Cardiac muscle cell (in vitro differentiated cells and primary cell): ENCODE measurements at places on chromosomes 6 and 20. TPM values are rescaled to one million over a fixed set of nuclear protein-coding genes. Genes with fewer than 3 reads are reported as not detected.

Gene PKIB
- polyA plus RNA-seq: 71.4 and 85.8 TPM in 2 replicates

Gene SAMD10
- polyA plus RNA-seq: 22.6 and 36.5 TPM in 2 replicates

Gene CCN5
- 0.20 TPM in 1 of 2 replicates, not detected in the other for polyA plus RNA-seq

Gene GJA10
- polyA plus RNA-seq: not detected in 2 replicates

Gene ZBTB46
- 24.1 and 24.5 TPM in 2 replicates for polyA plus RNA-seq

Gene CHRNA4
- polyA plus RNA-seq: not detected in 2 replicates

Gene HIVEP2
- polyA plus RNA-seq: 3.6 and 4.8 TPM in 2 replicates

Gene TMEM63B
- polyA plus RNA-seq: 51.7 and 54.2 TPM in 2 replicates

Gene SLC17A3
- polyA plus RNA-seq: not detected in 2 replicates

Gene ARMH2
- polyA plus RNA-seq: not detected in 2 replicates

Gene SIRT5
- polyA plus RNA-seq: 21.7 and 26.8 TPM in 2 replicates

Gene TMC2
- polyA plus RNA-seq: not detected in 2 replicates

Gene MICB
- 0.64 and 0.99 TPM in 2 replicates for polyA plus RNA-seq

Gene DDO
- 0.56 TPM in 1 of 2 replicates, not detected in the other for polyA plus RNA-seq

Gene CFAP61
- 0.44 TPM in 1 of 2 replicates, not detected in the other for polyA plus RNA-seq

Gene KIFC1
- polyA plus RNA-seq: 9.4 and 33.3 TPM in 2 replicates

Gene KIAA0408
- polyA plus RNA-seq: 0.95 and 2.0 TPM in 2 replicates
